ENCODE measurements at places on chromosomes 13 and 19.

DNA sequence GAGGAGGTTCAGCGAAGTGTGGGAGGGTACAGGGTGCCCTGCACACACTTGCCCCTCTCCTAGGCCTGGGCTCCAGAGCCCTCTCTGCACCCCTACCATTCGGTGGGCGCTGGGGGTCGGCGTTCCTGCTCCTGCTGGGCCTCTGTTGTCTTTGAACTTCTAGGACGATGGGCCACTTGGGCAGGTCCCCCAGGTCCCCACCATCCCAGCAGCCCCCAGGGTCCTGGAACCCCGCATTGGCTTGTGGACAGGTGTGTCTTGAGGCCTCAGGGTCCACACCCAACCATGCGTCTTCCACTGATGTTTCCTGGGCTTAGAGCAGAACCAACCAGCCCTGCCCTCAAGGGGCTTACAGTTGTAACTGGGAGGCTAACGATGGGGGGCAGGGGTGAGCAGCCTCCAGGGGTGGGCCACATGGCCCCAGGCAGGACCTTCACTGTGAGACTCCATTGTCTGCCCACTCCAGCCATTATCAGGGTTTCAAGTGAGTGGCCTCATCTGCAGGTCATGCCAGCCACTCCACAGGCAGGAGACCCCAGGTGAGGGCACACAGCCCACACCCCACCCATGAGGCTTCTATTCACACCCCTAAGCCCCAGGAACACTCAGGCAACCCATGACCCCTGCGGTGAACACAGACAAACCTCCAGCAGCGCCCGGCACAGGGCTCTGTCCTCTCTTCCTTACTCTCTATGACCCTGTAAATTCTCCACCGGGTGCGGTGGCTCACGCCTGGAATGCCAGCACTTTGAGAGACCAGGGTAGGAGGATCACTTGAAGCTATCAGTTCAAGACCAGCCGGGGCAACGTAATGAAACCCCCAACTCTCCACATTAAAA is 2.0 kb upstream of the KLF16 start:
- DNase-seq = no peak

DNA sequence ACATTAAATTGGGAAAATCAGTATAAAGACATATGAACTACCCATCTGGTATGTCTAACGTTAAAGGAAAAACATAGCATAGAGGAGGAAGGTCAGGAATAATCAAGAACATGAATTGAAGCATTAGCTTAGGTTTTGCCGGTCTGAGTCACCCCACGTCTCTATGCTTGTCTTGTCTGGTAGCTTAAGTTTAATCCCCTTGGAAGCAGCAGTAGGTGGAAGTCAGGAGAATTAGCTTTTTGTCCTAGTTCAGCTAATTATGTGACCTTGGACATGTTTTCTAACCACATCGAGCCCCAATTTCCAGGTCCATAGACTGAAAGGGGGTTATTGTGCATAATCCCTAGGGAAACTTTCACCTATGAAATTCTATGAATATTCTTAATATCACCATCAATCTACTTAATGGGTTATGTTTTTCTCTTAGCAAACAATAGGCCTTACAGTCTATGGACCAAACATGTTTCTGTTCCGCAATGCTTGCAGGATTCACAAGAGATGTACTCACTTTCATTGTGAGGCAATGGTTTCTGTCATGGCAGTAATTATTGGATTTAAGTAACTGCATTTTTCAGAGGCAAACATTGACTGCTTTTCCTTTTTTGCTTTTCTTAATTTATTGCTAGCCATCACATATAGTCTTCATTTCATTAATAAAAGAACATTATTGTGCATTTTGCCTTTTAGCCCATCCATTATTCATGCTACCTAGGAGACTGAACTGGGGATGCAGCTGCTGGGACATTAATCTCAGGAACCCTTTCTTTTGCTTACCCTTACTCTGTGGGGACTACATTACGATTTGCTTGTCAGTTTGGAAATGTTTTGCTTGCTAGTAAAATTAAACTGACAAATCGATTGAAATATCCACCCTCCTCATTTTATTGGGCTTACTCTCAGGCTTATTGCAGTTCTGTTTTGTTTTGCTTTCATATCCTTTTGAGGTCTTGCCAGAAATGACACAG is 304.8 kb upstream of the MAB21L1 start:
- DNase-seq = no peak

GRCh38 chr13:99439850-99440604 is 61.2 kb upstream of the TM9SF2 start:
- no peak for DNase-seq

GRCh38 chr19:30311911-30312310 is 60.3 kb upstream of the ZNF536 start:
- no peak for DNase-seq

GRCh38 chr13:30927595-30927994 is 4.9 kb upstream of the TEX26 start:
- no peak for DNase-seq

GRCh38 chr13:42688821-42689220 is 92.6 kb upstream of the FAM216B start:
- no peak for DNase-seq

GRCh38 chr19:19657397-19657783 is 6.1 kb downstream of the ATP13A1 start:
- no peak for DNase-seq

DNA sequence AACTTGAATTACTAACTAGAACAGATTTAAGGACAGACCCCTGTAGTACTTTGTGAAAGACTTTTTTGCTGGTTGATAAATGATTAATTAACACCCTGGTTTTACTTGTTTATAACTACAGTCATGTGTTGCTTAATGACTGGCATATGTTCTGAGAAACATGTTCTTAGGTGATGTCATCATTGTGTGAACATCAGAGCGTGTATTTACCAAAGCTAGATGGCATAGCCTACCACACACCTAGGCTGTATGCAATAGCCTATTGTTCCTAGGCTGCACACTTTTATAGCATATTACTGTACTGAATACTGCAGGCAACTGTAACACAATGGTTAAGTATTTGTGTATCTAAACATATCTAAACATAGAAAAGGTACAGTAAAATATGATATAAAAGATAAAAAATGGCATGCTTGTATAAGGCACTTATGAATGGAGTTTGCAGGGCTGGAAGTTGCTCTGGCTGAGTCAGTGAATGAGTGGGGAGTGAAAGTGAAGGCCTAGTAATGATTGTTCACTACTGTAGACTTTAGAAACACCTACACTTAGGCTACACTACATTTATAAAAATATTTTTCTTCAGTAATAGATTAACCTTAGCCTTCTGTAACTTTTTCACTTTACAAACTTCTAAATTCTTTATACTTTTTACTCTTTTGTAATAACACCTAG is 260.3 kb downstream of the KCNRG start:
- no peak for DNase-seq

DNA sequence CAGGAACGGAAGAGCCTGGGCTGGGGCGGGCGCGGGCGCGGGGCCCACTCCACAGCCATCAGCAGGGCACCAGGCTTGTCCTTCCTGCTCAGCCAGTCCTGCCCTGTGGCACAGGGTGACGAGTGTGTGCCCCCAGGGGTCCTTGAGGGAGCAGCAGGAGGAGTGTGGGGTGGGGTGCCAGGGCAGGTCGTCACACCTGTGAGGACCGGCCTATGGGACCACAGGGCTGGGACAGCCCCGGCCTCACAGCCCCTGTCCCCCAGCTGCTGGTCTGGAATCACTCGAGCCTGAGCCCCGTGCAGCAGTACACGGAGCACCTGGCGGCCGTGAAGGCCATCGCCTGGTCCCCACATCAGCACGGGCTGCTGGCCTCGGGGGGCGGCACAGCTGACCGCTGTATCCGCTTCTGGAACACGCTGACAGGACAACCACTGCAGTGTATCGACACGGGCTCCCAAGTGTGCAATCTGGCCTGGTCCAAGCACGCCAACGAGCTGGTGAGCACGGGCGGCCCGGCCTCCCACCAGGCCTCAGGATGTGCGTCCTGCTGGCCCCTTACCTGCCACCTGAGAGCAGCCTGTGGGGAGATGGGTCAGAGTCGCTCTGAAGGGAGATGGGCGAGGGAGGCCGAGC is 6.7 kb upstream of the TEKTIP1 start:
- DNase-seq = no peak

DNA sequence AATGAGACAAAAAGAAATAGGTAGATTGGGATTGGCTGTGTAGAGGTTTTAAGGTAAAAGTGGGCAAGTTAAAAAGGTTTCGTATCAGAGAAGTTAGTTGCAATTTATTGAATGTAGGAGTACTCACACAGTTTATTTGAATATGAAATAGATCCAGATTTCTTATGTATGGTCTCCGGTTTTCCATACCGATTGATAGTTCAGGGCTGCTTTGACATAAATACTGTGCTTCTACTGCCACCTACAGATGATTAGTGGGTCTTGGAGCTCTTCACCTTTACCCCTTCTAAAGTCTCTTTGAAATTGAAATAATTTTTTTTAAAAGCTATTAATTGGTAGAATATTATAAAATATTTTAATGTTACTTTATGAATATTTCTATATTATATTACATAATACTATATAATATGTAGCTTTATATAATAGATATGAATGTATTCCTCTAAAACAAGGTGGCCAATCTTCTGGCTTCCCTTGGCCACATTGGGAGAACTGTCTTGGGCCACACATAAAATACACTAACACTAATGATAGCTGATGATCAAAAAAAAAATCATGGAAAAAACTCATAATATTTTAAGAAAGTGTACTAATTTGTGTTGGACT is 7.7 kb upstream of the GPR18 start:
- DNase-seq = peak; percentile 78

- DNase-seq = no peak
Measured at GRCh38 chr13:51331354-51331861, 8.1 kb upstream of the SERPINE3 start.

- no peak for DNase-seq
Measured at GRCh38 chr13:102901615-102902305, 55.9 kb downstream of the ERCC5 start.

- no peak for DNase-seq
Measured at GRCh38 chr13:52955472-52955874, 73.1 kb upstream of the OLFM4 start.

DNA sequence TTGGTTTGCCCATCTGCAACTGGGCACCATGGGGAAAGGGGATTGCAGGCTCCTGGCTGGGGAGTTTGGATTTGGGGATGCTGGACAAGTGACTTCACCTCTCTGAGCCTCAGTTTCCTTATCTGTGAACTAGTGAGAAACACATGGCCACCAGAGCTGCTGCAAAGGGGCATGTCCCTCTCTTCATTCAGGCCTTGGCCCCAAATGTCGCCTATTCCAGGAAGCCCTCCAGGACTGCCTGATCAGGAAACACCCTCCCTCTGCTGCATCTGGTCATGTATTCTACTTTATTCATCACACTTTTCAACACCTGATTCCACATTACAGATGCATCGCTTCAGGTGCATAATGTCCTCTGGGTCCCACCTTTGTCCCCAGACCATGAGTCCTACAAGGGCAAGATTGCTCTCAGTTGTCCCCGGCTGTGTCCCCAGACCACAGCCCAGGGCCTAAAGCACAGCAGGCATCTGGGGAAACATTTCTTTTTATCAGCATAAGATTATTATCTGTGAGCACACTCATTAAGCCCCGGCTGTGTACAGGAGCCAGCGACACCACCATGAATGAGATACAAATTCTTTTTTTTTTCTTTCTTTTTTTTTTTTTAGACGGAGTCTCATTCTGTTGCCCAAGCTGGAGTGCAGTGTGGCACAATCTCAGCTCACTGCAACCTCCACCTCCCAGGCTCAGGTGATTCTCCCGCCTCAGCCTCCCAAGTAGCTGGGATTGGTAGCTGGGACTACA is 37.5 kb downstream of the ARRDC2 start:
- no peak for DNase-seq

DNA sequence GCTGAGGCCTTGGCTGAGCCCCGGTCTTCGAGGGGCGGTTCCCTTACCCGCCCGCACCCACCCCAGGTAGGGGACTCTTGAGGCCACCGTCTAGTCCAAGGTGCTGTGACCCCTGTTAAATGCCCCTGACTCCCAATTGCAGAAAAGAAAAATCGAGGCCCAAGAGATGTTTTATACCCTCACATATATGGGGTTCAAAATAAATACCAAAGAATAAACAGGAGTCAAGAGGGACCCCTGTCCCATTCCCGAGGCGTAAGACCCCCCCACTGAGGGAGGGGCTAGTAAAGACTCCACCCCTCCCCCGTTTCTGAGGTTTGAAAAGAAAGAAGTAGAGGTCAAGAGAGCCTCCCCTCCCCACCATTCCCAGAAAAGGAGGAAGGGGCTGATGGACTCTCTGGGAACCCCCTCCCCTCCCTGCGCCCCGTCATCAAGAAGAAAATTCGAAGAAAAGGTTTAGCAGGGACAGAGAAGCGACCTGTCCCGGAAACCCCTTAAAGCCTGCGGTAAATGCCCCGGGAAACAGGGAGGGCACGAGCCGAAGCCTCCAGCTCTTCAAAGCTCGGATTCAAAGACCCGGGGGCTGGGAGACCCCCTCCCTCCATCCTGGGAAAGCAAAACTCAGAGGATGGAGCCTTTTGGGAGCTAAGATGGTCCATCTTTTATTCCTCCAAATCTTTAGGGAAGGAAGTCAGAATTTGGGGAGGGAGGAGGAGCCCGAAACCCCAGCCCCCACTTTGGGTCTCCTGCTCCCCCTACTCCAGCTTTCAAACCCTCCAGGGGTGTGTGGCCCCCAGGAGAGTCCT is 755 bp upstream of the RAB3A start:
- peak; percentile 29 for DNase-seq

DNA sequence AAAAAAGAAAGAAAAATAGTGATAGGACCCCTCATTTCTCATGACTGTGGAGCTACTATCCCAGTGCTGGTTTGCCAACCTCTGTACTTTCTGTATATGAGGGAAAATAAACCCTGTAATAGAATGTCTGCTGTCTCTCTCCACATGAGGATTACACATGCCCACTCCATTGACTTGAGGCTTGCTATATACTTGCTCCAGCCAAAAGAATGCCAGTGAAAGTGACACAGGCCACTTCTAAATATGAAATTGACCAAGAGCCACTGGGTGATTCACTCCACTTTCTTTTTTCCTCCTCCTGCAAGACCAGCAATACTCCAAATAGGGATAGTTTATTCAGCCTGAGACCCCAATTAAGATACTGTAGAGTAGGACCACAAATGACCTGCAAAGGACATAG is 6.2 kb downstream of the THAP8 start:
- DNase-seq = no peak

DNA sequence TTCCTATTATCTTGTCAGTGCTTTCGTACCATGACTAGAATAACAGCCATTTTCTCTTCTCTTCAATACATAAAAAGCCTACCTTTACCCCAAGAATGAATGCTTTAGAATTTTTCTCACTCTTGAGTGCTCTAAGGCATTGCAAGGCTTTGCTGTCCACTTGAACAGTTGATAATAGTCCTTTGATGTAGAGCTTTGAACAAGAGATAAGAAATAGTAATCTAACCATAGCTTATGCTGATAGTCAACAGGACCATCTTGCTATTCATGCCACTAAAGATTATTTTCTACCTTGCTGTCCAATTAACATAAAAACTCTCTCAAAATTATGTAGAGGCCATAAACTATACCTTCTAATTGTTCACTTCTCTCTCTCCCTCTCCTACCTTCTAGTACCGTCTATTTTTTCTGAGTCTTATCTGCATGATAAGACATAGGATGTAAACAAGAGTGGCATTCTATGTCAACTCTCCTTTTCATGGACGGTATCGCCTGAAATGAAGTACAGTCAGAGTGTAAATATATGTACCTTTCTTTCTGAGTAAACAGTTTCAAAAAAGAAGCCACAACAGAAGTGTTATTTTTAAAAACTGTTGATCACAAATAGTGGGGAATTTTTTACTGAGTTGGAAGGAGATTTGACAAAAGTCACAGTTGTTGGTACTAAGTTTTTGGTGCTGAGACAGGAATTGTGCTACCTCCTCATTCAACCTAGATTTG is 297.9 kb downstream of the NDFIP2 start:
- DNase-seq = no peak

Measured in hematopoietic multipotent progenitor cell treated with erythropoietin and hydrocortisone succinate and interleukin-3 and kit ligand, for 15 days (in vitro differentiated cells).